Mucosa of descending colon (tissue), 3 donors: ENCODE measurements at places on chromosomes 2 and 18. TPM values are rescaled to one million over a fixed set of nuclear protein-coding genes. Genes with fewer than 3 reads are reported as not detected.
A peak's percentile ranks its signal among the peaks of the same experiment; 100 is the strongest.

GRCh38 chr2:201952187-201952586, 81.5 kb upstream of the FZD7 start:
- no peak for DNase-seq

DNA sequence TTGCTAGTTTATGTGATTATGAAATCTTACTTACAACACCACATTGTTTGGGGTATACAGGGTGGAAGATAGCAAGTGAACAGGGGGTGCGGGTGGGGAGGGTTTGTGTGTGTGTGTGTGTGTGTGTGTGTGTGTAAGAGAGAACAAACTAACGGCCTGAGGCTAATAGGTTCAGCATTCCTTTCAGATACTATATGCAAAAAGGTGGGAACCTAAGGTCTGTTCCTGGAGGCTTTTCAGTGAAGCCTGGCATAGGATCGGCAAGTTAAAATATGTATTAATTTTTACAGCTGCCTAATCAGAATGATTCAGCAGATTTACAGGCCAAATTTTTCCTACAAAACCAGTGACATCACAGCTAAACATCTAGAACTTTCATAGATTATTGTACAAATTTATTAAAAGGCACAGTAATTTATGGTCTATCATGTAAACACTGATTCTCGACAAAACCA, 7.6 kb upstream of the SPDYA start:
- DNase-seq, result no peak

DNA sequence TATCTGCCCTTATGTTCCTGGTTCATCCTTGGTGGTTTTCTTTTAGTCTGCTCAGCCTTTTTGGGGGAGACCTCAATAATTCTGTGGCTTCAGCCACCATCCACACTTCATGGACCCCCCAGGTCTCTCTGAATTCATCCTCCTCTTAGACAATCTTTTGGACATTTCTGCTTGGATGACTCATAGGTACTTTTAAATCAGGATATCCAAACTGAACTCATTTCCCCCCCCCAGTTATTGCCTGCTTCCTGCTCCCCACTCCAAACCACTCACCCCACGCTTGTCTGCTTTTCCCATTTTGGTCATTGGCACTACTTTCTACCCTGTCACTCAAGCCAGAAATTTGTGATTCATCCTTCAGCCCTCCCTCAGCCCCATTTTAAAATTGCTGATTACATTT, 78.5 kb downstream of the TANC1 start:
- no peak for DNase-seq

GRCh38 chr2:53905396-53905795, 45.6 kb upstream of the GPR75 start:
- DNase-seq, result no peak

DNA sequence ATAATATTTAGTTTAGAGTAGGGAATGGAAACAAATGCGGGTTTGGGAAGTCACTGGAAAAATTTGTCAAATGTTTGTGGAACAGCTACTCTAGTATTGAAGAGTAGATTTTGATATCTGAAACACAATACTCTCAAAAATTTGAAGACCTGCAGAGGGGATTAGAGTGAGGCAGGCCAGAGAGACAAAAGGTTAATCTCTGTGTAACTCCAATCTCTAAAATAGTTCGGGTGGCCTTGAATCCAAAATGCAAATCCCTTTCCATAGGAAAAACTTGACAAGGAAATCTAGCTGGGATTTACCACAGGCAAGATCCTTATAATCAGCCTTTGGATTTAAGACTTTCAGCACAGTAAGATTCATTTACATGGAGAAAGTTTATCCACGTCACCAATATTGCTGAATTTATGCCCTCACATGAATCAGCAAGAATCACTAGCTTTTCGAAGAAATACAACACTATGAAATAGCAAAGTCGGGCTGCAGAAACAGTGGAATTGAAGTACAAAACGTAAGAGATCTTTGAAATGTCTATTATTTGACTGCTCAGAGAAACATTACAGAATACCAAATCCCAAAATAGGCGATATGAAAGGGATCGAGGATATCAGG, 423.7 kb upstream of the ZNF804A start:
- no peak for DNase-seq

DNA sequence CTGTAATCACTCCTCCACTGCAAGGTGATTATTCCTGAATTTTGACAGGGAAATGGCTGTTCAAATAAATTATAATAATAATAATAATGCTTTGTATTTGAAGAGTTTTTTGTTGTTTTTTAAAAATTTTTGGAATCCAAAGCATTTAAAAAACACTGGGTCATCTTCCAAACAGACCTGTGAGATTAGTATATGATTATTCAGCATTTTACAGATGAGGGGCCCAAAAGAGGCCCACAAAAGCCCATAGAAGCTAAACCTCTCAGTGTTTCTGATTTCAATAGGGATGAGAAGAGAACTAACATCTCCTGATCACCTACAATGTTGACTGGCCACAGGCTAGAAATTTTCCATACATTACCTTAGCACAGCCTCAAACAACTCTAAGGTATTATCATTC, 8.0 kb upstream of the POLR2D start:
- DNase-seq, result no peak

- no peak for DNase-seq
Observed at GRCh38 chr2:64799592-64800252, 146.0 kb upstream of the SERTAD2 start.

DNA sequence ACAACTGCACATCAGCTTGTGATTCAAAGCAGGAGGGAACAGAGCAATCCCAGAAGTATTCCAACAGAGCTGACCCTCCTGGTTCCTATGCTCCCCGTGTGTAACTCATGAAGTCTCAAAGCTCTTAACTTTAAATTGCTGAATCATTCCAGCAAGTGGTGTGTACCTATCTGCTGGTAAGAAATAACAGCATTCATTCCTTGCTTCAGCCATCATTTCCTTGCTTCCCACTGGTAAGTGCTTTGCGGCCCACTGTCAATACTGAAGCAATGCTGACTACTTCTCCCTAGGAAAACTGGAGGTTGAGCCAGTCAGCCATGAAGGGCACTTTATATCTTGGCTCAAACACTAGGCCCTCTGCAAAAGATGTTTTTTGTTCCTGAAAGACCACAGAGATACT, 222.4 kb downstream of the EXOC6B start:
- DNase-seq, result no peak

- DNase-seq, result no peak
Observed at GRCh38 chr2:156191527-156191926, 141.0 kb downstream of the NR4A2 start.

DNA sequence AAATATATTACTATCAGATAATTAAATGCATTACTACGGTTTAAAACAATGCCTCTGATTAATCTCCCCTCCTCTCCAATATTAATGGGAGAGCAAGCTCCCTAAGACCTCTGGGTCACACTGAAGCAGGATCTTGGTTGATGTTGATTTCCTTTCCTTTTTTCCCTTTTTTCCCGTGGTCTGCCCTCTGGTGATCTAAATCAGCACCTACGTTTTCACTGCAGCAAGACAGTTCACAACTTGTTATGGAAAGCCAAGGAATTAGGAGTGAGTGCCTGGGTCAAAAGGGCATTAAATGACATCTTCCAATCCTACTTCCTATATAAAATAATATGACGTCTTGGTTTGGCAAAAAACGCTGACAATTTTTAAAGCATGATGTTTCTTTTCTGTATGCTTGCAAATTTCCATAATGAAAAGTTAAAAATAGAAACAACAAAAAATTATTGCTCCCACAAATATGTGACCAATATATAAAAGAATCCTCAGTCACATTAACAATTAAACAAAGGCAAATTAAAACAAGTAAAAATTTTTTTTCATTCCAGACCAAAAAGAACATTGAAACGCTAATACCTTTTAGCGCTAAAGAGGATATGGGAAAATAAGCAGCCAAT, 7.9 kb upstream of the CFAP36 start:
- no peak for DNase-seq

DNA sequence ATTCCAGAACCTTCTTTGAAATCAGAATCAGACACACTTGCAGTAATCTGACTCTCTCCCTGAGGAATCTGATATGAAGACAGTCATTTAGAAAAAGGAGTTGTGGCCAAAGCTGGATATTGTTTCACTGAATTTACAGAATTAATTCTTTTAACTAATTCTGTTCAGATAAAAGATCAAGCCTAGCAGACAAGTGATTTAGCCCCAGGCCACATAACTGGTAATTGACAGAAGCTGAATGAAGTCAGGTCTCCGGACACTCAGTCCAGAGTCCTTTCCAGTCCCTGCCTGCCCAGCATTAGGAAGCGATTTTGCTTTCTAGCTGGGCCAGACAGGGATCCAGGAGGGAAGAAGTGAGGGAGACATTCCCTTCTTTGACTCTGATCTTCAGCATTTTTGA, 110.7 kb upstream of the AQP4 start:
- no peak for DNase-seq

GRCh38 chr2:231213931-231214642, 15.7 kb downstream of the ARMC9 start:
- DNase-seq, result no peak

- DNase-seq, result no peak
Observed at GRCh38 chr2:96207774-96208142, 869 bp downstream of the STARD7 start.

- DNase-seq, result peak; percentile 7
Observed at GRCh38 chr2:109429567-109430328, 184.0 kb downstream of the SEPTIN10 start.

DNA sequence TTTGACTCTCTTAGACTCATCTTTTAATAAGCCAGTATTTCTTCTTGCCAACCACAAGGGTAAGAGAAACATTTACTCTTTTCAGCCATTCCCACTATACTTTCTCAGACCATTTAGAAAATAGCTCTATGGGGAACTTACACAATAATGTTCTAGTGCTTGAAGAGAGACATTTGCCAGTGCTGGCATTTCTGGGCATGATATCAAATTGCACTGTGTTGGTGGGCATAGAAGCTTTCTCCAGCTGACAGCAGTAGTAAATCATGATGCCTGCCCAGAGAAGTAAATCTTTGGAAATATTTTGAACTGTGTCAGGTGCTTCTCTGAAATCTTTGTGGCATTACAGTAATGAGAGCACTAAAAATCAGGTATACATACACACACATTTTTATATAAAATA, 346.6 kb downstream of the CBLN2 start:
- DNase-seq, result no peak

DNA sequence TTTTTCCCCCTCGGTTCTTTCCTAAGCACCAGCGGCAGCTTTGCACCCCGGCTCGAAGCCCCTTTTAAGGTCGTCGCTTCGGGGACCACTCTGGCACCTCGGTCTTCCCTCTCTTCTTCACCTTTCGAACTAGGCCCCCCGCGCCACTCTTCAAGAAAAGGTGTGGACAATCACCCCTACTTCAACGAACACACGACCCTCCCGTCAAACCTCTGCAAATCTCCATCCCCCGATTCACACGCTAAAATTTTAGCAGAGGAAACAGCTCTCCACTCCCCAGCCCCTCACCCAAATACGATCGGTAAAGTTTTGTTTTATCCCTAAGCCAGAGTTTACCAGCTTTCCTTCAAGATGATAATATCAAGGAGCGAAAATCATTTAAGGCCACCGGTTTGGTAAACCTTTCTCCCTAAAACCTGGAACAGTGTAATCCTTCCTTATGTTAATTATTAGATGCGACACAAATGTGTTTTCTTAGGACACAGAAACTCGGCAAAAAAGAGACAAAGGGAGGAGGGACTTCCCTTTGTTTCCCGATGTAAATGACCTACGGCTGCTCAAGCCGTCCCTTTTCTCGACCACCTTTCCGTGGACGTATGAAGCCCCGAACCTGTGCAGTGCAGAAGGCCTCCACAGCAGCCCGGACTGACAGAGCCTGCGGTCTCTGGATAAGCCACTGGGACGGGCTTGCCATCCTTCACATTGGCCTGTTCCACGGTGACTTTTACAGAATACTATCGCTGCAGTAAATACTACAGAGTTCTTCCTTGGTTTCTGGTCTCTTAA, 85.2 kb downstream of the RBMS1 start:
- no peak for DNase-seq

DNA sequence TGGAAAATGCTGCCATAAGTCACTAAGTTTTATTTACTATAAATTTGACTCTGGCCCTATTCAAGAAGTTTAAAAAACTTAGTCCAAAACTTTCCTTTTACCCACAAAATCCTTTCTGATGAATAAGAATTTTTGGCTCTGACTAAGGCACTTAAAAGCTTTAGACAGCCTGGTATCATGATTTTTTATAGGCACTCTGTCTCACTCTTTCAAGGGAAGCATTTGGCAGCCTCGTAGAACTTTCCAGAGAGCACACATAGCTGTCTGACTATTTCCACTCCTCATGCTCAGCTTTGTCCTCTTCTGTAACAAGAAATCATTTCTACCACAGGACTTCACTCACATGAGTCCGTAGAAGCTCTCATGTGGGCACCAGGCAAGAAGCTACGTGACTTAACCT, 32.3 kb upstream of the XDH start:
- no peak for DNase-seq

- peak; percentile 67 for DNase-seq
Observed at GRCh38 chr2:121092095-121092494, 192.9 kb downstream of the TFCP2L1 start.

- DNase-seq, result no peak
Observed at GRCh38 chr2:237438080-237438940, 24.3 kb upstream of the COL6A3 start.

MYOM1 gene
- 5.5 TPM for total RNA-seq

SNED1 gene
- total RNA-seq, result 16.3 TPM

PROM2 gene
- 24.4 TPM for total RNA-seq

IL1R2 gene
- total RNA-seq, result 39.8 TPM

SIX2 gene
- total RNA-seq, result 0.12 TPM

PNO1 gene
- total RNA-seq, result 12.3 TPM

LYPD1 gene
- not detected for total RNA-seq

SNTG2 gene
- total RNA-seq, result 2.8 TPM

AGXT gene
- 0.22 TPM for total RNA-seq

TMEM247 gene
- total RNA-seq, result not detected

PTPN18 gene
- total RNA-seq, result 120 TPM
